Stimulated activated CD8-positive, alpha-beta memory T cell treated with anti-CD3 and anti-CD28 coated beads, Interleukin-7, amount 100 ng/mL, for 1 hour (primary cell): ENCODE measurements at places on chromosomes 1 and 21.

- peak; percentile 62 for DNase-seq
Observed at GRCh38 chr1:37477198-37477931, 3.0 kb downstream of the ZC3H12A start.

DNA sequence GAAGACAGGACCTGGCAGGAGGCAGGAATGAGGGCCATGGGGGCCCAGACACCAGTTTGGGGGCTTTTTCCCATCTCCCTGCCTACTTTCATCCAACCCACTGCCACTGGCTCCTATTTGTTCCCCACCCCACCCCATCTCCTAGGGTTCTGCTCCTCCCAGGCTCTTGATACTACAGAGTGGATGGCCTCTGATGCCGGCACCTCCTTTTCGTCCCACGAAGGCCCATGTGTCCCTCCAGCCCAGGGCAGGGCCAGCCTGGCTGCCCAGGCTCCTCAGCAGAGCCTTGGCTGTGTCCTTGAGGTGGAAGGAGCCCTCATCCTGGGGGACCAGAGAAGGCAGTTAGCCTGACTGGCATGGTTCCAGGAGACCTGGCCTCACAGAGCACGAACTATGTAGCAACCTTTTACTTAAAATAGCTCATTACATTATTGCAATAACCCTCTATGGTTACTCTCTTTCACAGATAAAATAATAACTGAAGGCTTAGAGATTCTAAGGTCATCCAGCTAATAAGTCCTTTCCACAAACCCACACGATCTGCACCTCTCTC is 3.5 kb downstream of the POMGNT1 start:
- no peak for DNase-seq

GRCh38 chr1:78090472-78091133 is 44.8 kb downstream of the GIPC2 start:
- no peak for DNase-seq

GRCh38 chr21:32203877-32204480 is 74.9 kb downstream of the MIS18A start:
- no peak for DNase-seq
